Dermis blood vessel endothelial cell (primary cell): ENCODE measurements at places on chromosomes 11 and 22. TPM values are rescaled to one million over a fixed set of nuclear protein-coding genes. Genes with fewer than 3 reads are reported as not detected.

The FAM168A gene
- total RNA-seq: 12.1 and 20.2 TPM in 2 replicates

- DNase-seq: no peak
Observed at GRCh38 chr11:33492596-33492995, 208.0 kb downstream of the C11orf91 start.

DNA sequence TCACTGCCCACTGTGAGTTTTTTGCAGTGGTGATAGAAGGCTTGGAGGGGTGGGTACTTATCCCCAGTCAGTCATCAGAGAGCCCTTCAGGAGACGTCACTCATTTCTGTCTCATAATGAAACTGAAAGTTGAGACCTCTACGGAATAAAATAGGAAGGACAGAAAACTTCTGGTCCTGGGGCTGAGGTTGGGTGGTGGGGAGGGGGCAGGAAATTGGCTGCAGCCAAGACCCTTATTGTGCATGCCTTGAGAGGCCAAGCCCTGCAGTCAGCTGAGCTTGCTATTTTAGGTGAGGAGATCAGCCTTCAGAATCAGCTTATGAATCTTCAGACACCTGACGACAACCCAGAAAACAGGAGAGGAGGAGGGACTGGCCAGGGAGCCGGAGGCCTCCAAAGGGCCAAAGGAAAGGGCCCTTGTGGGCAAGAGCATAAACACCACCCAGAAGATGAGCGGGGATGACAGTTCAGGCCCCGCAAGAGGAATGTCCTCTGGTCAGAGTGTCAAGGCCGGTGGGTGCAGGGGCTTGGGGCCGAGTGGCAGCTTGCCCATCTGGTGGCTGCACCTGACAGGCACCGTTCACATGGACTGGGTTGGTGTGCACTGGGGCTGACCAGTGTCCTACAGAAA is 17.9 kb upstream of the ADA2 start:
- no peak for DNase-seq

DNA sequence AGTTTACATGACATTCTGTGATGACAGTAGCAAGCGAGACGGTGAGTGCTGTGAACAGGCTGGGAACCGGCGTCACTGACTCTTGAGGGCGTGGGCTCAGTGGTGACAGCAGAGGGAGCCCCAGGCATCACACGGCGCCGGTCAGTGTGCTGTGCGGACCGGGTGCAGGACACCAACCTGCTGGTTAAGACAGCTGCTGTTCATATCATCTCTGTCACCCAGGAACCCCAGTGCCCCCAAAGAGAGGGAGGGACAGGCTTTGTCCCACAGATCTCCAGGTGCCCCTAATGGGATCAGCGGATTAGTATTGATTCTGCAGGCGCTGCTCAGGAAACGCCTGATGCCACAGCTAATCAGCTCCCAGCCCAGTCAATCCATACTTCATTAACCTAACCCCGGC is 18.4 kb downstream of the B3GAT1 start:
- no peak for DNase-seq

The PHETA2 gene
- total RNA-seq: 25.7 and 32.8 TPM in 2 replicates

- no peak for DNase-seq
Observed at GRCh38 chr22:43039800-43040199, 24.9 kb upstream of the PACSIN2 start.

The TREH gene
- not detected in 2 replicates for total RNA-seq

DNA sequence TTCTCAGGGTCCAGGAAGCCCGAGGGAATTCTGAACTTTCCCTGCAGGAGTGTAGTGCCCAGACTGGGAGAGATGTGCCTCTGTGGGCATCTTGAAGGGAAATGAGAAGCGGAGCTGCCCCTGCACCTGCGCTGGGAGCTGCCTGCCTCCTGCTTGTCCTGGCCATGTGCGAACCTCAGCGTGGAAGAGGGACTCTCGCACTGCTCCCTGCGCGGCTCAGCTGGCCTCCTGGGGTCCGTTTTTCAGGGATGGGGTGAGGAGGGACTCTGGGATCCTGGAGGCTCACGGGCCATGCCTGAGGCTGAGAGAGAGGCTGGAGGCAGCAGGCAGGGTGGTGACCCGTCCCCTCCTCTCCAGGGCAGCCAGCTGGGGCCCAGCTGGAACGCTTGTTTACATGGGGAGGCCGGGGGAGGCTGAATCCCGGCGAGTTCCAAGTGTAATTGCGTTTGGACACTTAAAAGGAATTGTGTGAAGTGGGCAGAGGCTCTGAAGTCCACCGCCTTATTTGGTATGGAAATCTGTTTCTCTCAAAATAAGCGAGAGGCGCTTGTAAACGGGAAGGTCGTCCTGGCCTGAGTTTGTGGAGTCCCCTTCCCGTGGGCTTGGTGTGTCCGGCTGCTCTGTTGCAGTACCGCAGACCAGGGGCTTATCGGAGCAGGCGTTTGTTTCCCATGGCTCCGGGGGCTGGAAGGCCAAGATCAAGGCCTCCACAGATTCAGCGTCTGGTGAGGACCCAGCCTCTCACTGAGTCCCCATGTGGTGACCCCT is 1.2 kb upstream of the MRGPRF start:
- DNase-seq: no peak

DNA sequence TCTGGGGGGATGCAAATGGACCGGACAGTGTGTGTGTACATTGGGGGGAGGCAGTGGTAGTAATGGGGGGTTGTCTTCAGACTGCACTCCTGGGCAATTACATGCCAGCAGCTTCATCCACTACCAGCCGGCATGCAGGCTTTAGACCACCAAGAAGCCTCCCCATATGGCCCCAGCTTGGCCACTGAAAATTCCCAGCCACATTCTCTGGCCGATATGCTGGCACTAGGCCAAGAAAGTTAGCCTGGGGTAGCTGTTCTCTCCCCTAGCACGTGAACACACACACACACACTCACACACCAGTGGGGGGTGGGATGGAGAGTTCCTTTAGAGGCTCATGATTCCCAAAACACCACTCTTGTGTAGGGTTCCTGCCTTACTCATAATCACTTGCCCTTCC is 3.6 kb upstream of the ROBO3 start:
- DNase-seq: no peak

DNA sequence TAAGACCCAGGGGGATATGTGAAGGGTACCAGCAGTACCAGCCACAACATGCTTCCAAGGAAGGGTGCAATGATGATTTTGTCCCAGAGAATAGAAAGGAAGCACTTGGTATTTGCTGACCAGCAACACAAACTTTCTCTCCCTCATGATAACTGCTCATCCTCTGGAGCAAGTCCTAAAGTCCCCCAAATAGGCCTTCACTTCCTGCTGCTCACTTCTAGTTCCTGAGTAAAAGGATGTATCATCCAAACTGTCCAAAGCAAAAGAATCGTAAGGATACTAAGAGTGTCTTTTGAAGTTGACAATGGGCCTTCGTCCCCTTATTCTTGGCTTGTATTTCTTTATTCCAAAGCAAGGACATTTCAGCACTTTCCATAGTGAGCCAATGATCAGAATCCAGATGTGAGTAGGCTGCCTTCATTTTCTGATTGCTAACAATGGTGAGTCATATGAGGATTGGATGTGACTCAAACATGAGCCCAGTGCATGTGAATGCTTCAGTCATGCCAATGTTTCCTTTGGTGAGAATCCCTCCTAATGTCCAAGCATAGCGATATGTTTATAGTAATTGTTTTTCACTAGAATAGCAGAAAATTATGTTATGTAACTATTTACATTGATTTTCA is 243.4 kb upstream of the POU2AF2 start:
- DNase-seq: peak; percentile 3

- DNase-seq: no peak
Observed at GRCh38 chr11:9834291-9834690, 170.4 kb downstream of the SWAP70 start.

DNA sequence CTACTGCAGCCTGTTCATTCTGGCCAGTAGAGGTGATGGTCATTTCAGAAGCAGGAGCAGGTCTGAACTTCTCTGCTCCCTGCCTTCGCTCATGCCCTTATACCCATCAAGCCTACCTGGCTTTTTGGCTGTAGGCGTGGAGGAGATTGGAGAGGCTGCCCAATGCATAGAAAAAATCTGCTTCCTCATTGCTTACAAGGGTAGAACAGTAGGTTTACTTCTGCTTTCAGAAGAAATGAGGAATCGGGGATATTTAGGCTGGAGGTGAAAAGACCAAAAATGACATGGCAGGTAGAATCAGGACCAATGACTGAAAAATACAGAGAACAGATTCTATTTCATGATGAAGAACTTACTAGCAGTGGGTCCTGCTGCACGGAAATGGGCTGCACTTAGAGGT is 72.9 kb upstream of the YWHAH start:
- peak; percentile 10 for DNase-seq

DNA sequence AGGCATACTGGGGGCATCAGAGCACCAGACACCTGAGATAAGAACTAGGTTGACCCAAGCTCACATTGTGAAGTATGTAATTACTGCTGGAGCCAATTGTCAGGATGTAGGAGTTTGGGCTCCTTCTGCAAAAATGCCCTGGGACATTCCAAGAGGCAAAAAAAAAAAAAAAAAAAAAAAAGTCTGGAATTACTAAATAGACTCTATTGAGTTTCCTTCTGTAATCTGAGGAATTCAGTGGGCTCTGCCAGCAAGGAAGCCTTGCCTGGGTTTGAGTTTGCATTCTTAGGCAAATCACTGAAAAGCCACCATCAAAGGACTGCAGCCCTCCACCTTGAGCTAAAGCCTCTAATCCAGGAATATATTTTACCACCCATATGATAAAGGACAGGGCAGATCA is 8.0 kb upstream of the CAVIN3 start:
- peak; percentile 20 for DNase-seq

GRCh38 chr11:68950270-68950669 is 30.5 kb downstream of the MRGPRD start:
- DNase-seq: peak; percentile 43

GRCh38 chr11:34682825-34683224 is 61.9 kb downstream of the EHF start:
- DNase-seq: peak; percentile 32

DNA sequence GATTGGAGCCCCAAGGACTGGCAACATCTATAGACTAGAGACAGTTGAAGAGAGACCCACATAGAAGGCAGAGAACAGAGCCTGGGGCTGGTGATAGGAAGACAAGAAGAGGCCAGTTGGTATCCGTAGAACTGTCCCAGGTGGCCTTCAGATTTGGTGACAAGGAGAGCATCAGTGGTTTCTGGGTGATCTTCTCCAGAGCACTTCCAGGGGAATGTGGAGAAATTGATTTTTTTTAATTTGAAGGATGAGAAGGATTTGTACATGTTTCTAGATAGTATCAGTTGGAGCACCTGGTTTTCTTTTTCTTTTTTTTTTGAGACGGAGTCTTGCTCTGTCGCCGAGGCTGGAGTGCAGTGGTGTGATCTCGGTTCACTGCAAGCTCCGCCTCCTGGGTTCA is 14.8 kb downstream of the SLC3A2 start:
- no peak for DNase-seq

DNA sequence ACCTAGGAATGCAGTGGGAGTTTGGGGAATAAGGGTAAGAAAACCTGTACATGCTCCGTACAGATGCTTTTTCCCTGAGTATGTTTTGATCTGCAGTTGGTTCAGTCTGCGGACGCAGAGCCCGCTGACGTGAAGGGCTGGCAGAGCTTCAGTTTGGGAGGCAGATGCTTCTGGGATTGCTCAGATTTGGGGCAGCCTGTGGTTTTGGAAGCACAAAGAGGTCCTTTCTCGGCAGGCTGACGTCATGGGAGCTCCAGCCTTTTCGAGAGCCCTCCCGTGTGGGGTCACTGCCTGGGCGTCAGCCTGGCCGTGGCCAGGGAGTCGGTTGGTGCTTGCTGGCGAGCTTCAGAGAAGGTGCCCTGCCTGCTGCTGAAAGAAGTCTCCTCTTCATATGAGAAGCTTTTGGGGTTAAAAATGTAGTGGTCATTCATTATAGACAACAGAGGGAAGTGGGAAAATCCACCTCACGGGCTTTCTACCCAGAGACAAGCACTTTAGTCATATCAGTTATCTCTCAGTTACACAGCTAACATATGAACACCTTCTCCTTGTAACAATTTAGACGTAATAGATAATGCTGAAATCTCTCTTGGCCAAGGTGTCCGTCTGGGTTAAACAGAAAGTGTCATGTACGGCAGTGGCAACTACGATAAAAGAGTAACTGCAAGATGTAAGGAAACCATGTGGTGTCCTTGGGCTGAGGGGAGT is 26.8 kb downstream of the TPCN2 start:
- DNase-seq: no peak

DNA sequence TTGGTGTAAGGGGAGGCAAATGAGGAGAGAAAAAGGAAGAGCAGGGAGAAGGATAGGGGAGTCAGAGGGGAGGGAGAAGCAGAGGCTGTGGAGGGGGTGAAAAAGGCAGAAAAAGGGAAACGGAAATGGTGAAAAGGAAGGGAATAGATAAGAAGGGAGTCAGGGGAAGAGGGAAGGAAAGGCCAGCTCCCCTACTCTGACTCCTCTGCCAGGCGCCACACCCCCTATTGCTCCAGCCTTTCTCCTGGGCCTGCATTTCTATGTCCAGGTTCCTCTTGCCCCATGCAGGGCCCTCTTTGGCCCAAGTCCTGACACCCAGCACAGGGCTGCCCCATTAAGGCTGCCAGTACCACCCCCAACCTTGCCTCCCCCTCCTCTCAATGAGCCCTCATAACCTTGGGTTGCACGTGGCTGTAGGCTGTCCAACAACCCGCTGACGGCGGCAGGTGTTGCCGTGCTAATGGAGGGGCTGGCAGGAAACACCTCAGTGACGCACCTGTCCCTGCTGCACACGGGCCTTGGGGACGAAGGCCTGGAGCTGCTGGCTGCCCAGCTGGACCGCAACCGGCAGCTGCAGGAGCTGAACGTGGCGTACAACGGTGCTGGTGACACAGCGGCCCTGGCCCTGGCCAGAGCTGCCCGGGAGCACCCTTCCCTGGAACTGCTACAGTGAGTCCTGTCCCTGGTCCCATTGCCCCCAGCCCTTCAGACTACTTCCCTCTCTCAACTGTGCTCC is 3.4 kb upstream of the NHERF4 start:
- DNase-seq: no peak
